Urinary bladder (tissue), 4 donors: ENCODE measurements at places on chromosomes 1 and 21. TPM values are rescaled to one million over a fixed set of nuclear protein-coding genes. Genes with fewer than 3 reads are reported as not detected.

GRCh38 chr1:34828611-34829010 is 30.9 kb downstream of the SMIM12 start:
- no peak for DNase-seq

ETV3L gene
- not detected for total RNA-seq

DNA sequence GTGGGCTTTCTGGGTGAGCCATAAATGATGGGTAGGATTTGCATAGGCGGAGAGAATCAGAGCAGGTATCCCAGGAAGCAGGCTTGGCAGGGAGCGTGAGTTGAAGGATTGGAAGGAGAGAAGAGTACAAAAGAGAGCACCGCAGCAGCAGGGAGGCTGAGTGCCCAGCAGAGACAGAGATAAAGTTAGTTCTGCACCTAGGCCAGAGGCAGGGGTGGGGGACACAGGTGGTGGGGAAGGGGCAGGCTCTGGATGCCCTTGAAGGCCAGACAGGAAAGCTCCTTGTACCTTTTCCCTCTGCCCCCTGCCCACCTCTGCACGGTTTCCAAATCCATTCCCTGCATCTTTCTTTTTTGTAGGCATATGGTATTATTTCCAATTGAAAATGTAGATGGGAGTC is 33.0 kb upstream of the TRABD2B start:
- no peak for DNase-seq

DNA sequence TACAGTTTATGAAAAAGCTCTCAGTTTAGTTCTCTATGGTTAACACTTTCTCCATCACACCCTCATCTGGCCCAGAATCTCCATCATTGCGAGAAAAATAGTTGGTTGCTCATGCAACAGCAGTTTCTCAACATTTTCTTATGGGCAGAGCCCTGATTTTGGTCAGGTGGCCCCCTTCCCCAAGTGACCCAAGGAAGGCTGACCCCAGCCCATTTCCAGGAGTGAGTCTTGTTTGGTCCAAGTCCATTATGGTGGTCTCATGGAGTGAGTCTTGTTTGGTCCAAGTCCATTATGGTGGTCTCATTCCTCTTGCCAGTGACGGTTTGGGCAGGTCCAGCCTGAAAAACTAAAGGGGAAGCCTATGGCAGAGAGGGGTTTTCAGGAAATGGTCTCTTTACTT is 1.5 kb upstream of the TRIM62 start:
- DNase-seq, result no peak

- no peak for DNase-seq
These were observed 411.3 kb downstream of the DISC1 start for GRCh38 chr1:232037774-232038388.

KISS1 gene
- total RNA-seq, result not detected

OR6K3 gene
- not detected for total RNA-seq

DNA sequence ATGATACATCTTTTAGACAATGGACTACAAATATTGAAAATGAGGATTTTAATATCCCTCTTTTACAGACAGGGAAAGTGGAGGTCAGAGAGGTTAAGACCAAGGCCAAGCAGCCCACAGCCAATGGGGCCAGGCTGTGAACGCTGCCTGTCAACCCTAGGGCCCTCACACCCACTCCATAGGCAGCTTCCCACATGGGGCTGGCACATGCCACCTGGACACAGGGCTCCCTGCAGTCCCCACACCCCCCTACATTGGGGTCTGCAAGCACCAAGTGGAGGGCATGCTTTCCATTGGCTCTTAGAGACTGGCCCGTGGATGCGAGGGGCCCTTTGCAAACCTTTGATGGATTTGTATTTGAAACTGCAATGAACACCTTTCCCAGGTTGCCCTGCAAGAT is 348.5 kb upstream of the VAMP3 start:
- no peak for DNase-seq

GRCh38 chr1:156305215-156305614 is 6.1 kb upstream of the VHLL start:
- DNase-seq, result no peak

- no peak for DNase-seq
These were observed 242.7 kb downstream of the TM2D1 start for GRCh38 chr1:61482170-61482734.

- no peak for DNase-seq
These were observed 22.2 kb downstream of the RUNX1 start for GRCh38 chr21:35026617-35027562.

HES5 gene
- total RNA-seq, result 2.5 TPM

PSRC1 gene
- total RNA-seq, result 5.3 TPM

CCDC30 gene
- total RNA-seq, result 7.2 TPM

DNA sequence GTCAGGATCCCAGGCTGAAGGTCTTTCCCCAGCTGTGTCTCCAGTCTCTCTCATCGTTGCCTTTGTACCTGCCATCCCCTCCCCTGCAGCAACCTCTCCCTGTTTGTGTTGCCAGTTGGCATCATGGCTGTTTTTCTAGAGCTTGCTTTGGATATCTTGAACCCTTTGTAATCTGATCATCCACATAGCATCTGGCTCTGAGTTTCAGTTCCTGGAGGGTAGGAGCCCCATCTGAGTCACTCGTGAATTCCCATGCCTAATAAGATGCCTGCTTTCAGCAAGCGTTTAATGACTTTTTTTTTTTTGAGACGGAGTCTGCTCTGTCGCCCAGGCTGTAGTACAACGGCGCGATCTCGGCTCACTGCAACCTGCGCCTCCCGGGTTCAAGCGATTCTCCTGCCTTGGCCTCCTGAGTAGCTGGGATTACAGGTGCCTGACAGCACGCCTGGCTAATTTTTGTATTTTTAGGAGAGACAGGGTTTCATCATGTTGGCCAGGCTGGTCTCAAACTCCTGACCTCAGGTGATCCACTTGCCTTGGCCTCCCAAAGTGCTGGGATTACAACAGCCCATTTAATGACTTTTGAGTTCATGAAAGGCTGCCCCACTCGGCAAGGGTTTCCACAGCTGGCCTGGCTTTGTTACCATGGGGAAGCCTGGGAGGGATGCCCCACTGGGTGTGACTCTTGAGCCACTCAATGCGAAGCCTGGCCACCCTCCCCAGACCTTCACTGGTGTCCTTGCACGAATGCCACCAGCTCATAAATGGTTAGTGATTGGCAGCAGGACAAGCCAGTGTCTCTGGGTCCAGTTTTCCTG is 11.9 kb downstream of the ALPL start:
- no peak for DNase-seq

GRCh38 chr1:5818755-5819154 is 173.5 kb downstream of the NPHP4 start:
- DNase-seq, result no peak

TNFRSF8 gene
- total RNA-seq, result 0.26 TPM

DNA sequence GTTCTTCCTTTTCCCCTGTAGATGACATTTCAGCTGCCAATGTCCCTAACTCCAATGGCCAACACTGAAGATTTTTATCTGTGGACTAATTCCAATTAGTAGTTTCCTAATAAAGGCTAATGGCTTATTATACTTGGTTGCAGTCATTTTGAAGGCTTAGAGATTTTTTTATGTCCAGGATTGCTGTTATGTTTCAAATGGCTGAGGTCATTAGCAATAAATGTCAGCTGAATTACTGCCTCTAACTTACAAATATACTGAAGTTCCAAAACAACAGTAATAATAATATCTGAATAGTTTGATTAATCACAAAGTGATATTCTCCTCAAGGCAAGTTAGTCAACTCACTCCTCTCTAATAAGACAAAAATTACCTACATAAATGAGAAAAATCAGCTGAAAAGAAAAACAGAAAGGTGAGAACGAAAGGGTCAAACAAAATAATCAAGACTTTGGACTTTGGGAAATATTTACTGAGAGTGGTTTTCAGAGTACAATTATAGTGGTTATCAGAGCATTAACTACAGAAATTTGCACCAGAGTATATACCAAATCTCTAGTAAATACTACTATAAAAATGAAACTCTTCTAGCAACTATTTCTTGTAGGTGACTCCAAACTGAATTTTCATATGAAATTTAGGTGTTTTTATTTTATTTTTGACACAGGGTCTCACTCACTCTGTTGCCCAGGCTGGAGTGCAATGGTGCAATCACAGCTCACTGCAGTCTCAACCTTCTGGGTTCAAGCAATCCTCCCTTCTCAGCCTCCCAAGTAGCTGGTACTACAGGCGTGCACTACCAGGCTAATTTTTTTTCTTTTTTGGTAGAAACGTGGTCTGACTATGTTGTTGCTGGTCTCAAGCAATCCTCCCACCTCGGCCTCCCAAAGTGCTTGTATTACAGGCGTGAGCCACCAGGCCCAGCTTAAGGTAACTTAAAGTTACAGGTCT is 3.5 kb downstream of the ZZZ3 start:
- no peak for DNase-seq

DNA sequence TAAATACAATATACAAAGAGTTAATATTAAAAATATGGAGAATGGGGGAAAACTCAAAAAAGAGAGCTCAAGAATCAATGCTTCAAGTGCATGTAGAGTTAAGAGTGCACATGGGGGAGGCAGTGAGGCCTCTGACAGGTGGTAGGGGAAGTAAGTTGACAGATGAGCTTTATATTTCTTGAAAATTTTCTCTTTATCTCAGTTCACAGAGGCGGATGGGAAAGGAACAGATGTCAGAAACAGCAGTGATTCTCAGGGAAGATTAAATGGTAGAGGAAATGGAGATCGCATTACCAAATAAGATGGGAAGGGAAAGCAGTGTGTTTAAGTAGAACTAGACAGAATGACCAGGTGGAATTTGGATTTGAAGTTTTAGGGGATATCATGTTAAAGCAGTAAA is 200.1 kb upstream of the C1orf105 start:
- DNase-seq, result no peak

DNA sequence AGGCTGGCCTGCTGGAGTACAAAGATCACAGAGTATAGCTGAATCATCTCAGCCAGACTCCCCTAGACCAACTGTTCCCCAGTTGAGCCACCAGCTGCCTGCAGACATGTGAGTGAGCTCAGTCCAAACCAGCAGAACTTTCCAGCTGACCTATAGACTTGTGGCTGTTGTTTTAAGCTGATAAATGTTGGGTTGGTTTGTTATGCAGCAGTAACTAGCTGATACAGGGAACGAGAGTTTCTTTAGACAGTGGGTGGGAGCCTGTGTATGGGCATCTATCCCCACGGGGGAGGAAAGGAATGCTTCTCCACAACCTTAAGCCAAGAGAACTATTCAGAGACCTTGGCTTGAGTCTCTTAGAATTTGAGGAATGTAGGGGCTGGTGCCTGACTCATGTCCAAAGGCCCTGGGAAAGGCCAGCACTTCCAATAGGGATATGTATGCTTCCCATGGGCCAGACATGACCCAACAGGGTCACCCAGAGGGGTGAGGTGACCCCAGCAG is 30.1 kb downstream of the SLC1A7 start:
- no peak for DNase-seq

EFNA3 gene
- total RNA-seq, result 1.2 TPM

- no peak for DNase-seq
These were observed 71.9 kb downstream of the LHX9 start for GRCh38 chr1:197989058-197989457.

DNA sequence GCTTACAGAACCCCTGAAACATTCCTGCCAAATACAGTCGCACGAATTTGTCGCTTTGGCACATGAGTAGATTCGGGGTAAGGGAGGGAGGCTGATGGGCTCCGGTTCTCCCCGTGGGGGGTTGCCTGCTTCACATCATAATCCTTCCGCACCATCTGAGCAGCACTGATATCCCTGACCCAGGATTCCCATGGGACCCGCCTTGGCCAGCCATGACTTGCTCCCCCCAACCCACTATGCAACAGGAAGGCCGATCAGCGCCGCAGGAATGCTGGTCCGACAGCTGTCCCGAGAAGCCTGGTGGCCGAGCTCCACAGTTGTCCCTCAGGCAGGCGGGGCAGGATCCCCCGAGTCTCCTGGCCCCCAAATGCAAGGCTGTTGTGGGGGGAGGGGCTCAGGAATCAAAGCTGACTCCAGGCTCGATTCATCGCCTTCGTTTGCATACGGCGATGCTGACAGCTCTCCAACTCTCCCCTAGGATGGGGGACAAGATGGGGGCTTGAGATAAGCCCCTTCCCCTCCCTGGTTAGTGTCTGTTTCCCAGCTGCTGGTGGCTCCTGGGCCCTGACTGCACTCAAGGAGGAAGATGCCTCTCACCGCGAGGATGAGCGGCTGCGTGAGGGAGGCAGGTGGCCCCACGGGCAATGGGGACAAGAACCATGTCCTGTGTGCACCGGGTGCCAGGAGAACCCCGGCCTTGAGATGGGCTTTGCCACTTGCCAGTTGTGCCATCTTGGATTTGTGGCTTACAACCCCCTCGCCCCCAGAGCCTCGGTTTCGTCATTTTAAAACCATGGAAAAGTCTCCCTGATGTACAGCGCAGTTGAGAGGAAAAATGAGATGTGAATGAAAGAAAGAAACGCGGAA is 9.3 kb downstream of the DRAXIN start:
- DNase-seq, result no peak

GRCh38 chr1:245177071-245177900 is 22.5 kb downstream of the KIF26B start:
- DNase-seq, result no peak

- DNase-seq, result no peak
These were observed 240.7 kb upstream of the HOOK1 start for GRCh38 chr1:59574085-59574484.

GRCh38 chr1:33723251-33723650 is 140.6 kb upstream of the HMGB4 start:
- no peak for DNase-seq

SETDB1 gene
- 47.6 TPM for total RNA-seq

DNA sequence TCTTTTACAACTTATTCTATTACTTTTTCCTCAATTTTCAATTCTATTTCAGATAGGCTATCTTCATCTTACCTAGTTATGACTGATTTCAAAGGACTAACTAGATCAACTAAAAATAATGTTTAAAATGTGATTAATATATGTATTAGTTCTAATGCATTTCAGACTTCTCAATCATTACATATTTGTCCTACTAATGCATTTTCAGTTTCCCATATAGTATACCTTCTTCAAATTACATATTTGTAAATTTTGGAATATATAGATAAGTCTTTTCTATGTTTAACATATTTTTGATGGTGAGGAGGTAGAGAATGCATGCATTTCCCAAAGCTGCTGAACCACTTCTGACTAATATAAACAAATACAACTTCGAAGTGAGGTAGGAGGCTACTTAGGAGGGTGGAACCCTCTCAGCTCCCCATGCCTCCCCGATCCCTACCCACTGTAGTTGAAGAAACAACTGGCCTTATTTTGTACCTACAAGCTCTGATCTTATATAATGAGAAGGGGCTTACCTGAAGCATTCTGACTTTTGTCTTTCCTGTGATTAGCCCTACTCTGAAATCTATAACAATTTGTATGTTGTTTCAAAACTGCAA is 1.7 kb downstream of the TRMT1L start:
- DNase-seq, result no peak
